NCI-H446 (cell line): ENCODE measurements at places on chromosomes 5 and 9.

DNA sequence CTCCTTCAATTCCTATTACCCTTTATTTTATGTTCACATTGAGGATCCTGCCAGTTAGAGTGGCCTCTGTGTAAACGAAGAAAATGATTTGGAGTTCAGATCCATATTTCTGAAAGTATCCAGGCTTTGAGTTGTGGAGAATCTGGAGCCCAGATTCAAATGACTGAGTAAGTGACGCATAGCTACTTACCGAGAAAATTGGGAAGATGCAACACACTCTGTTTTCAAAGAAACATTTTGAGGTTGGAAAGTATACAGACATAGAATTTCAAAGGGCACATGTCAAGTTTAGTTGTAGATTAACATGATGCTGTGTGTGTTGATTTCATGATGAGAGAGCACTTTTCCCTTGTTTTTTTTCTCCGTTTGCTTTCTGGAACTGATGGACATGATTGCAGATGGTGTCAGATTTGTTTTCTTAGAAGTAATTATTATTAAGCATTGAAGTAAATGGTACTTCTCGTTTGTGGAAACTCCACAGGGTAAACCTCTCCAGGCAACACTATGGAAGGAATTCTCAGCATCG, 148.1 kb downstream of the KDM4C start:
- DNase-seq = no peak

DNA sequence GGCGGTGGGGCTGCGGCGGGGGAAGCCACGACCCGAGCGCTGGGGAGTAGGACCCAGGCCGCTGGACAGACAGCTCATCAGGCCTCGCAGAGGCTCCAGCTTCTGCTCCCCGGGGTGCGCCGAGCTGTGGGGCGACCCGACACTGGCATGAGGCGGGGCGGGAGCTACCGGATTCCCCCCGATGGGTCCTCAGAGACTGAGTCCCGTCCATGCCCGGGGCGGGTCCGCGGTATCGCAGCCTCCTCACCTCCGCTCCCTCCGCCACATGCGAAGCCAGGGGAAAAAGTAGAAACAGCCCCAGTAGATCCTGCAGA, 2.6 kb upstream of the CCL27 start:
- DNase-seq = no peak

DNA sequence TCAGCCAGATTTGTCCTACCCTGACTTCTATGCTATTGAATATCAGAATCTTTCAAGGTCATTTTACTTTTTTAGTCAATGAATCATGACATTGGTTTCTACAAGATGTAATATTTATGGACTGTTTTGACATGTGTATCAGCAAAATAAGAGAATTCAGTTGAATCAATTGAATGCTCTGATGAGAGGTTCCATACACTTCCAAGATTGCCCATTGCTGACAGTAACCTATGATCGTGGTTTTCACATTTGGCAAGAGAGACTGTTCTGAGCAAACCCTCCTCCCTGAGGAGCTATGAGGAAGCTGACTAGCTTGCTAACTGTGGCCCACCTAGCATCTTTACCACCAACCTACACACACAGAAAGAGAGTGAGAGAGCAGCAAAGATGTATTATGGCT, 56.7 kb upstream of the FST start:
- no peak for DNase-seq

GRCh38 chr9:72478966-72479365, 42.4 kb upstream of the TMC1 start:
- no peak for DNase-seq

GRCh38 chr5:14292766-14293658, 149.9 kb downstream of the TRIO start:
- peak; percentile 23 for DNase-seq

GRCh38 chr5:148829734-148830133, 3.3 kb downstream of the ADRB2 start:
- no peak for DNase-seq

GRCh38 chr9:119272500-119273211, 96.6 kb downstream of the BRINP1 start:
- DNase-seq = no peak

GRCh38 chr5:54455413-54456157, at the start of gene HSPB3:
Gene HSPB3 (plus strand): TSS chr5:54455699. CDS start chr5:54455790, 91 bp downstream.
- DNase-seq = peak; percentile 74

GRCh38 chr5:30099634-30100033, 1093.9 kb upstream of the CDH6 start:
- no peak for DNase-seq

DNA sequence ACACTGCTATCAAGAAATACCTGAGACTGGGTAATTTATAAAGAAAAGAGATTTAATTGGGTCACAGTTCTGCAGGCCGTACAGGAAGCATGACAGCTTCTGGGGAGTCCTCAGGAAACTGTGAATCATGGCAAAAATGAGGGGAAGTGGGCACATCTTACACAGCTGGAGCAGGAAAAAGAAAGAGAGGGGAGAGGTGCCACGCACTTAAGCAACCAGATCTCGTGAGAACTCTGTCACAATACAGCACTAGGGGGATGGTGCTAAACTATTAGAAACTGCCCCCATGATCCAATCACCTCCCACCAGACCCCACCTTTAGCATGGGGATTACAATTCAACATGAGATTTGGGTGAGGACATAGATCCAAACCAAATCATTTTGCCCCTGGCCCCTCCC, 105.5 kb upstream of the CPLX2 start:
- no peak for DNase-seq

GRCh38 chr5:133427121-133427777, 185.1 kb downstream of the FSTL4 start:
- no peak for DNase-seq

GRCh38 chr5:311963-312362, 9.6 kb upstream of the AHRR start:
- DNase-seq = no peak

DNA sequence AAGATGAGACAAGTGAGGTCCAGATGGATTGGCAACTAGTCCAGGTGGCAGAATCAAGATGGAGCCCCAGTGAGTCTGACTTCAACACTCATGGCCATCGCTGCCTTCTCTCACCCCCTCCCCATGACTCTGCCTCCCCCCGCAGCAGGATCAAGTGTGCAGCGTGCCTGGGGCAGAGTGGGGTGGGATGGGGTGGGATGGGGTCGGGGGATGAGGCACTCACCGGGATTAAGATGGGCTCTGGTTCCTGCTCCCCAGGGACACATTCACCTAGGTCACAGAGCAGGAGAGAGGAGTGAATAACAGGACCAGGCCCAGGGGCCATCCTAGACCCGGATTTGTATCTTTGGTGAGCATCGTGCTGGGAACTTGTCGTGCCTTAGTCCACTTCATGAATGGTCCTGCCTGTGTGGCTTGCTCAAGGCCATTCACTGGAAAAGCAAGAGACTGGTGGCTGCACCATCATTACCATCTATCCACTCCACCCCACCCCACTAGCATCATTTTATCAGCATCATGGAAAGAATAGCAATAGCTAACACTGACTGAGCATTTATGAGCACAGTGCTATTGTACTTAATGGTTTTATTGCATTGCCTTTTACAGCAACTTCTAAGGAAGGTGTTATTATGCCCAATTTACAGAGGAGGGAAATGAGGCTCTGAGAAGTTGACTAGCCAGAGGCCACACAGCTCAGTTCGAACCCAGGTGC, 8.5 kb downstream of the AMBP start:
- no peak for DNase-seq

DNA sequence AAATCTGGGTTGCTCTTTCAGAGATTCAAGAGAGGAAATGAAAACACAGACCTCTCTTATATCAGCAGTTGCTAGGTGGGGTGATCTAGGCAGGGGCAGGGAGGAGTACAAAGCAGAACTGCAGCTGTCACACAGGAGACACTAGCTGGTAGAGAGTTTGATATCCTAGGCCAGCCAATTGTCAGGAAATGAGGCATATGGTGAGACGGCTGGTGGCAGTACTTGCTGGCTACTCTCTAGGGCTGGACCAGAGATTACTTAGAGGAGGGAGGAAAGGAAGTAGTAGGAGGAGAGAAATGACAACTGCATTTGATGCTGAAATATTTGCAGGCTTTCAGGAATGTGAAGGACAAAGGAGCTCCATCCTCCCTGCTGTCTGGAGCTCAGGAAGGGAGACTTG, 113.8 kb downstream of the TRIM32 start:
- no peak for DNase-seq
